ENCODE measurements at places on chromosomes 16 and 17.

DNA sequence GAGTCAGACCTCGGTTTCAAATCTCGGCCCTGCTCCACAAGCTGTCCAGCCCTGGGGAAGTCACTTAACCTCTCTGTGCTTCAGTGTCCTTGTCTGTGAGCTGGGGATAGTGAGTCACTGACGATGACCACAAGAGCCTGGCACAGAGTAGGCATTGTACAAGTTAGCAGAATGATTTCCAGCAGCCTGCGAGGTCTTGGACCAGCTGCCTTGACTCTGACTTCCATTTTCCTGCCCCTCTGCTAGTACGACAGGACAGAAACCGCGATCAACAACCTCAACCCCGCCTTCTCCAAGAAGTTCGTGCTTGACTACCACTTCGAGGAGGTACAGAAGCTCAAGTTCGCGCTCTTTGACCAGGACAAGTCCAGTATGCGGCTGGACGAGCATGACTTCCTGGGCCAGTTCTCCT is 20.7 kb downstream of the CPNE2 start:
- no peak for DNase-seq

GRCh38 chr16:1559446-1559975 is 26.0 kb downstream of the TMEM204 start:
- DNase-seq, result no peak

- no peak for DNase-seq
Measured at GRCh38 chr17:2235792-2236366, 67.7 kb downstream of the SMG6 start.

- DNase-seq, result no peak
Measured at GRCh38 chr16:782258-782657, 5.9 kb downstream of the RPUSD1 start.

DNA sequence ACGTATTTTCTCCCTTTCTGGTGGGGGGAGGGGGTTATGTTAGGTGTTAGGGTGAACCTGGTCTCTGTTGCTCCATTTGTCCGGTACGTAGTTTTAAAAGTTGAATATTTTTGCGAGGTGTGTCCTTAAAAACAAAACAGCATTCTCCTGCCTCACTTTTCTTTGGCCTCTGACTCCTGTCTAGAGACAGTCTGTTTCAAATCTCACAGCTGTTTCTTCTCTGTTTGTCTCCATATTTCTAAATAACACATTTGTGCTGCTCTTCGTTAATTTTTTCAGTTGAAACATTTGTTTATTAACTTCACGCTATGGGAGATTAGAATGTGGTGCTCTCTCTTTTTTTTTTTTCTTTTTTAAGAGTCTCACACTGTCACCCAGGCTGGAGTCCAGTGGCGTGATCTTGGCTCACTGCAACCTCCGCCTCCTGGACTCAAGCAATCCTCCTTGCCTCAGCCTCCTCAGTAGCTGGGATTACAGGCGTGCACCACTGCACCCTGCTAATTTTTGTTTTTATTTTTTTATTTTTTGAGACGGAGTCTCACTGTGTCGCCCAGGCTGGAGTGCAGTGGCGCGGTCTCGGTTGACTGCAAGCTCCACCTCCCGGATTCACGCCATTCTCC is 31.7 kb downstream of the RPA1 start:
- DNase-seq, result no peak
